ENCODE measurements at places on chromosomes 6 and 20. TPM values are rescaled to one million over a fixed set of nuclear protein-coding genes. Genes with fewer than 3 reads are reported as not detected.

DNA sequence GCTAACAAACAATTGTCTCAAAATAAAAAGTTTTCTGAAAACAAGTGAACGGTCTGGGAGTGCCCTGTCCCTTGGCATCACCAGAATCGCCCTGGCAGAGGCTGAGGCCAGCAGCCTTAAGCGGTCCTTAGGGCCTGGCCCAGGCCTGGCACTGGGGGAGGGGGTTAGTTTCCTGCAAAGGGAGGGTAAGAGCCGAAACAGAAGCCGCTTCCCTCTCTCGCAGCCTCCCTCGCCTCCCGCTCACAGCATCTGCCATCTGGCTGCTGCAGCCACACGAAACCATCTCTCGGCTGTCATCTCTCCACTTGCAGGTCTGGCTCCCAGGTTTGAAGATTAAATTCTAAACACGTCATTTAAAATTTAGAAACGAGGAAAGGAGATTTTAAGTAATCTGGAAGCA is 31.5 kb downstream of the PMEPA1 start:
- no peak for DNase-seq

- DNase-seq = no peak
These were observed 159.1 kb downstream of the HACE1 start for GRCh38 chr6:104700371-104701185.

- DNase-seq = no peak
These were observed 25.1 kb upstream of the TCFL5 start for GRCh38 chr20:62886709-62887058.

- no peak for DNase-seq
These were observed 68.9 kb downstream of the ZNF217 start for GRCh38 chr20:53524589-53525312.

DNA sequence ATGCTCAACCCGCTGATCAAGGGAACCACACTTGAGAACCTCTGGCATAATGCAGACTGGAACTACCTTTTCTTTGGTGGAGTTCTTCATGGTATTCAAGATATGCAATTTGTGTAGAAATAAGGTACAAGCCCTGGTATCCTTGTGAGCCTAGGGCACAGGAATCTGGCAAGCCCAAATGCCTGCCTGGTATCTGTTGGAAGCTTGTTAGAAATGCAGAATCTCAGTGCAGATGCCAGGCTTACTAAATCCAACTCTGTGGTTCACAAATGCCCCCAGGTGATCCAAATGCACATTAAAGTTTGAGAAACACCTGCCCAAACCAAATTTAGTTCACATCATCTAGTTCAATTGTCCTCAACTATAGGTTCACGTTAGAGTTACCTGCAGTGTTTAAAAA is 159.8 kb upstream of the LAMP5 start:
- no peak for DNase-seq

DNA sequence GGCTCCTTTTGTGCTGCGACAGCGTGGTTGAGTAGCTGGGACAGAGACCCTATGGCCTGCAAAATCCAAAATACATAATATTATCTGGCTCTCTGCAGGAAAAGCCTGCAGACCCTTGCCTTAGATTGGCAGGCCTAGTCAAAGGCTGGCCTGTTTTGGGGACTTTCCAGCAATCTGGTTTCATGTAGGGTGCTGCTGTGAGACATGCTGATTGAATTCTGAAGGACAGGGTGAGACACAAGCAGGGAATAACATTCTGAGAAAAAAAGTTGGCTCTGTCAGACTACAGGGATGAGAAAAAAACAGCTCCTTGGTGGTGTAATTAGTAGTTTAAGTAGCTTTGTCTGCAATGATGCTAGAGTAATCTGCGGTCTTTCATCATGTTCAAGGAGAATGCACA is 402.7 kb upstream of the AGPAT4 start:
- no peak for DNase-seq

DNA sequence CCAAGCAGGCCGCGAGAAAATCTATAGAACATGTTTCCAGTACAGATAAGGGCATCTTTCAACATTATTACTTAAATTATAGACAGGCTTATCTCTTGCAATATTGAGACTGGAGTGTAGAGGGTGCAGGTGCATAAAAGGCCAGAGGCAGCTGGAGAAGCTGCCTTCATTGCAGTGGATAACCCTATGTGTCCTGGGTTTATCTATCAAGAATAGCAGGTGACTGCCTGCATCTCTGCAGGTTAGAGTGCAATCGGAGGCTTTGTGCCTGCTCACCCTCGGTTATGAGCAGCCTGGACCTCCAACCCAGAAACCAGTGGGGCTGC is 28.7 kb upstream of the ECI2 start:
- no peak for DNase-seq

DNA sequence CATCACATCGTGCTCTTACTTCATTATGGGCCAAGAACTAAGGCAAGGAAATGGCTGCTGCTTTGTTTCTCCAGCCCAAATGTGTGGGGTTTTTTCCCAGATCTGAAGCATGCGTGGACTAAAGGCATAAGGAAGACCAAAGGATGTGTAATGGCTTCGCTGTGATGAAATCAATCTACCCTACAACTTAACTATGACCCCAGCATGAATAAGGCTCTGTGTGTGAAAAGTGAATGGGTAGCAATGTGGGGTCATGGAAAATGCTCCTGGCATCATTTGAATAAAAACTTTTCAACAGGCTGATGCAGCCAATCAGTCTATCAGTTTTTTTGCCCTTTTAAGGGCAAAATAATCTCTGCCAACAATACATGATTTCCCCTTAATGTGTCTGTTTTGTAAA is 50.3 kb upstream of the ISM1 start:
- no peak for DNase-seq

DNA sequence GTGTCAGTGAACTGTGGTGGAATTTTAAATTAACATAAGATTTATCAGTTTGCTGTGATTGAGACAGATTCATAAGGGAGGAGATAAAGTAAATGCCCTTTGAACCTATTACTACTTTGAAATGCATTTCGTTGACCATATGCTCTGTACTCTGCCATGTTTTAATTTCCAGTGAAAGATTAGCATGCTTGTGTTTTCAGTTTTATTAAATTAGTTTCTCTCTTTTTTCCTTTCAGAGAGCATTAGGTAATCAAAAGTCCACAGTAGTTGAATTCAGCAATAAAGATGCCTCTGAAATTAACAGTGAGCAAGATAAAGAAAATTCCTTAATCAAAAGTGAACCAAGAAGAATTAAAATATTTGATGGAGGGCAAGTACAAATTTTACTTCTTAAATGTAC is 117.4 kb downstream of the HIVEP1 start:
- DNase-seq = no peak

DNA sequence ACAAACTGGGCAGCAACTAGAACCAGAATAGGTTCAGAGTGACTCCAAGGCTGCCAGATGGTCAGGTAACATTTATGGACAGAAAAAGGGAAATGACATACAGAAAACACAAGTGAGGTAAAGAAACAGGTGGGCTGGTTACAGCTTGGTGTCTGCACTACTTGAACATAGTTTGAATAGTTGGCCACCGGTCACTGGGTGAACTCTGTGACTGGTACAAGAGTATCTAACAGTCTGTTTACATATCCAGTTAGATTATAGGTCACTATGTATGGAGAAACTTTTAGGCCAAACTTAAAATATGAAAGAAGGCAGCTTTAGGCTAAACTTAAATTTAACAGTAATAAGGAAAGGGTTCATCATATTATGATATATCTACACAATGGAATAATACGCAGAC is 32.9 kb downstream of the LCA5 start:
- DNase-seq = no peak

GRCh38 chr20:20466341-20466879 is 98.5 kb downstream of the INSM1 start:
- DNase-seq = no peak

- DNase-seq = no peak
These were observed 708 bp downstream of the WDR46 start for GRCh38 chr6:33288141-33288920.

DNA sequence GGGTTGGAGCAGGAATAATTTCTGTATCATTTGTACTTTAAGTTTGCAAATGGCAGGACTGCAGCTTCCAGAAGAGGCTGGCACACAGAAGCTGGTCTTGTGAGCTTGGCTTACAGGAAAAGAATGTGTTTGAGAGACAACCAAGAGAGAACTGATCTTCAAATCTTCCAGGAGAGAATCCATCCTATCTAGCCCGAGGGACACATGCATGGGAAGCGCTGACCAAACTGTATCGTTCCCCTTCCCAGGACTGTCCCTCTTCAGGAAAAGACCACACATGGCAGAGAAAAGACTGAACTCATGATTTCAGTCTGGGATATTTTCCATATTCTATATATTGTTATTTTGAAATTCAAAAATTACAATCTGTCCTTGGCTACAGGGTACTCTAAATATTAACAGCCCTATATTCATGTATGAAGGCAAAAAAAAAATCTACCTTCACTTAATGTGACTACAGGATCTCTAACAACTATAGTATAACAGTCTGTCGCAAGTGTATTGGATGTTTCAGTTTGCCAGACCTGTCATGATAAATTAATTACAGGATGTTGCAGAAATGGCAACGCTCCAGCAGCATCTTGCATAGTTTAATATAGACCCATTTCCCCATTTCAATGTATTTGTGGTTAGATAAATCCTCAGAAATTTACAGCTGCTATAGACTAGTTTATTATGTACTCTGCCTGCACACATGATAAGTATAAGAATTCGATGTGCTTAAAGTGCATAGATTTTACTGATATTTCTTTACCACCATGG is 99.4 kb downstream of the MYB start:
- no peak for DNase-seq

GRCh38 chr6:89122625-89123024 is 4.8 kb upstream of the SRSF12 start:
- no peak for DNase-seq

DNA sequence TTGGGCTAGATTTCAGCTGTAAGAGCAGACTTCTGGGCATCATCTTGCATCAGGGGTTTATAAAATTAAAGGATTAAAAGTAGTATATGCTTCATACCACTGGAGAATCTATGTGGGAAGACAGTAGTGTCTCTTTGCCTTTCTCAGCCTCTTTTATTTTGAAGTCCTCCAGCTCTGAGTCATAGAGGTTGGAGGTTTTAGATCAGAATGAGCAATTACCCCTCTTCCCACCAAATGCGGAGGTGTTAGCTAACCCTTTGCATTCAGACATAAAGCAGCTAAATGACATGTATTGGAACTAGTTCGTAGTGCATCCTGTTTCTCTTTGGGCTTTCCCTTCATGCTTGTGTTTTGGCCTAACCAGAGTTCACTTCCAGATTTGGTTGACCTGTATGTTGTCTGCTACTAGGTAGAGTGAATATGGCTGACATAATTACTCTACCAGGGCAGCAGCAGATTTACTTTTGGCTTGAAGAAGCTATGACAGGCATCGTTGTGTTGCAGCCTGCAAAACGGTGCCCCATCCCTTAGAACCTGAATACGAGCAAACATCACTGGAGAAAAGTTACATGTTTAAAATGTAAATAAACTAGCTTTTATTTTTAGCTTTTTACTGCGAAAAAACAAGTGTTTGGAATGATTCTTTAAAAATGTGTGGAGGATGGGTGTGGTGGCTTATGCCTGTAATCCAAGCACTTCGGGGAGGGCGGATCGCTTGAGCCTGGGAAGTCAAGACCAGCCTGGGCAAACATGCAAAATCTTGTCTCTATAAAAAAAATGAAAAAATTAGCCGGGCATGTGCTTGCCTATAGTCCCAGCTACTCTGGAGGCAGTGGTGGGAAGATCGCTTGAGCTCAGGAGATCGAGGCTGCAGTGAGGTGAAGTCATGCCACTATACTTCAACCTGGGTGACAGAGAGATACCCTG is 82.2 kb downstream of the MYO6 start:
- DNase-seq = no peak

GRCh38 chr6:125802383-125802782 is 11.6 kb downstream of the NCOA7 start:
- no peak for DNase-seq

- no peak for DNase-seq
These were observed 618.8 kb upstream of the POU3F2 start for GRCh38 chr6:98215531-98215930.

- DNase-seq = no peak
These were observed 124.5 kb upstream of the GJE1 start for GRCh38 chr6:142008016-142008735.

- no peak for DNase-seq
These were observed 1133.5 kb upstream of the MAP3K7 start for GRCh38 chr6:91720324-91720723.

- no peak for DNase-seq
These were observed 7.1 kb downstream of the TRIM26 start for GRCh38 chr6:30206152-30206551.

DNA sequence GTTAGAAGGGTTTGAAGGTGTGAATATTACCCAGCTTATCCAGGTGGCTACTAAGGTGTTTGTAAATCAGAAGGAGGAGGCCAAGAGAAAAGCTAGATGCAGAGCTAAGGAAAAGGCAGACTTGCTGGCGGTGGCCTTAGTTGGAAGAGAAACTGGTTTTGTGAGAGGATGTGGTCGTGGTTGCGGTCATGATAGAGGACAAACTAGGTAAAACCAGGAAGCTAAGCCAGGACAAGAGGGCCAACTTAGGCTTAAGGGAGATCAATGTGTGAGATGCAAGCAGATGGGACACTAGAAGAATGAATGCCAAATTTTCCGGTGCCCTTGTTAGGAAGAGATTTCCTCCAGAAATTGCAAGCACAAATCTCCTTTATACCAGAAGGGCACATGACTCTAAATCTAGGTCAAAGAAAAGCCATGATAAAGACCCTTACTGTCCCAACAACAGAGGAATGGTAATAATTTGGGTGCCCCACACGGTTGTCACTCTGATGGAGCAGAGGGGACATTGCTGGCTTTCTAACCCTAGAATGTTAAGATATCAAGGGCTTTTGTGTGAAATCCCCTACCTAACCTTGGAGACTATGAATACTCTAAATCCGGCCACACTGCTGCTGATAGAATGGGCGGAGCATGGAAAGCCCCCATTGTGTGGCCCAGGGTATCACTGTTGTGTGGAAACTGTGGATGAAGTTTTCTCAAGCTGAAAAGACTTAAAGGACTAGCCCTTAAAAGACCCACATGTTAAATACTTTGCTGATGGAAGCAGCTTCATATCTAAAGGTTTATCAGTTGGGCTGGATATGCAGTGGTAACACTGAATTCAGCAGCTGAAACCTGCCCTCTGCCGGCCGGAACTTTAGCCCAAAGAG is 7.8 kb downstream of the IL22RA2 start:
- peak; percentile 70 for DNase-seq

GRCh38 chr6:112415366-112415765 is 68.2 kb downstream of the RFPL4B start:
- DNase-seq = no peak

- DNase-seq = peak; percentile 64
These were observed 31.7 kb upstream of the IL20RA start for GRCh38 chr6:137076277-137077068.

The EYA2 gene
- not detected for total RNA-seq

The DAAM2 gene
- total RNA-seq = not detected

The PERP gene
- total RNA-seq = 4.7 TPM

The MCM9 gene
- 19.9 TPM for total RNA-seq

The ADGB gene
- not detected for total RNA-seq

The EPPIN gene
- total RNA-seq = not detected

The VSX1 gene
- not detected for total RNA-seq

The C20orf202 gene
- total RNA-seq = not detected

The SYCP2L gene
- 0.25 TPM for total RNA-seq

The TRIM31 gene
- not detected for total RNA-seq

The ENPP5 gene
- total RNA-seq = 0.23 TPM

The SLC35D3 gene
- total RNA-seq = not detected

The GMPR gene
- total RNA-seq = 3.3 TPM

Measured in activated CD4-positive, alpha-beta T cell treated with anti-CD3 and anti-CD28 coated beads, Interleukin-2, amount 10 ng/mL, durations not matched to agents 7 days and 5 days (primary cell).